DND-41 (cell line): ENCODE measurements at places on chromosomes 3 and 15.
A peak's percentile ranks its signal among the peaks of the same experiment; 100 is the strongest.

DNA sequence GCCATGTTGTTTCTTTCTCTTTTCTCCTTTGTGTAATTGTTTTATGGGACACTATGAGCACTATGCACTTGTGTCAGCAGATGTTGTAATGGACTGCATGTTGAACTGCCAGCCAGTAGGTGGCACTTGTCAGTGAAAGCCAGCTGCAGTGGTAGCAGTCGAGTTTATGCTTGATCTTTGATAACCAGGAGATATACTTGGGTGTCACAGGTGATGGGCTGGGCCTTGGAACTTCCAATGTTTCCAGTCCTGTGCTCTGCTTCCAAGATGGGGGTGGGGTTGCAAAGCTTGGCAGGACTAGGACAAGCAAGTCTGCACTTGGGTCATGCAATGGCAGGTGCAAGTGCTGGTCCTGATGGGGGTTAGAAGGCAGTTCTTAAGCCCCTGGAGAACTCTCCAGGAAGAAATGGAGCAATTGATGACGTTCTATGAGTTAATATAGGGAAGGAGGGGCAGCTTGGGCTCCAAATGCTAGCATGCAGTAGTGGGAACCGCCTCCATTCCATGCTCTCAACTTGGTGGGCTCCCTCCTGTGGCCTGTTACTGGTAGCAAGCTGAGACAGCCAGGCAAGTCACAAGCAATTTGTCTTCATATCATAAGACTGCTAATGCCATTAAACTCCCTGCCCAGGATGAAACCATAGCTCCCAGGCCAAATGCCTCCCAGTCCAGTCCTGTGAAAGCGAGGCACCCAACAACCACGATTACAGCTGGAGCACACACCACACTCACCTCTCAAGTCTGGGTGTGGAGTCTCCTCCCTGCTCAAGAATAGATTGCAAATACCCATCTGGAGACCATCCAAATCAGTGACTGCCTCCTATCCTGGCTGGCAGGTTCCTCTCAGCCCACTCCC lies 287.2 kb downstream of the CGGBP1 start:
- DNase-seq, result peak; percentile 29

DNA sequence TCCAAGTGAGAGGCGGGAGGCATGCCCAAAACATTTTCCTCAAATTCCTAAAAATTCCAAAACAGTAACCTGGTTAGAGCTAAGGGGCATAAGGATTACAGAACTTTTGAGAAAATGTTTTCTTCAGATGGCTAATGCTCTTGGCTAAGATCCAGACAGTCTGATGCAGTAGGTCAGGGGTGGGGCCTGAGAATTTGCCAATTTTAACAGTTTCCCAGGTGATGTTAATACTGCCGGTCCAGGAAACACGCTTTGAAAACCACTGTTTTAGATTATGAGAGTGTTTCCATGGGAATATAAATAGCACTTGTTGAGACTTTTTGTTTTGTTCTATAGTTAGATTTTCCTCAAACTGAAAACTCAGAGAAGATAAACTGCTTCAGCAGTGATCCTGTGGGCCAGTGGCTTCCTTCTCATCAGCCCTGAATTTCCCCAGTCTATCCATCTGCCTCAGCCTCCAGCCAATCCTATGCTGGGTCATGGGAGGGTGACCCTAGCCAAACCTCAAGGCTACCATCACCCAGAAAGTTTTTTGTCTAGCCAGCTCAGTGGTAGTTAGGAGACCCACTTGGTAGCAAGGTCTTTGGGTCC lies 71.6 kb upstream of the ACP3 start:
- DNase-seq, result no peak

DNA sequence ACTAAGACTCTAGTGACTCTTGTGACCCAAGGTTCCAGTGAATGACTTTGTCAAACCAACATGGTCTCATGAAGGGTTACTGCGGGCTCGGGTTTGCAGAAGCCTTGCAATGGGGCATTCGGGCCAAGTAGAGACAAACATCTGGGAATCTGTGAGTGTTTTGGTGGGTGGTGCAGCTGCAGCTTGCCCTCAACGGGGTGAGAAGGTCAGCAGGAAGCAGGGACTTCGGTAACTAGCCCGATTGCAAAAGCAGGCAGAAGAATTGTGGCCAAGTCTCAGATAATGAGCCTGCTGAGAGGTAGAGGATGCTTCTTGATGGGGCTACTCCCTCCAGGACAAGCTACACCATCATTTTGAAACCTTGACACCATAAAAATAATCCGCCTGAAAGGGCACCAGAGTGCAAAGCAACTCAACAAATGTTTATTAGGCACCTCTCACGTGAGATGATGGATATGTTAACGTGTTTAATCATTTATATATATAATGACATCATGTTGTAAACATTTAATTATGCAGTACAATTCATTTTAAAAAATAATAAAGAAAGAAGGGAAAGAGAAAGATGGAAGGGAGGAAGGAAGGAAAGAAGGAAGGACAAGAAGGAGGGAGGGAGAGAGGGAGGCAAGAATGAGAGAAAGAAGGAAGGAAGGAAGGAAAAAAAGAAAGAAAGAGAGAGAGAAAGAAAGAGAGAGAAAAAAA lies 263.9 kb upstream of the IGF1R start:
- no peak for DNase-seq

- no peak for DNase-seq
These were observed 1079.5 kb downstream of the IGSF11 start for GRCh38 chr3:117955196-117955595.

- no peak for DNase-seq
These were observed 6.2 kb downstream of the STIMATE start for GRCh38 chr3:52891164-52891563.
